ENCODE measurements at places on chromosomes 1 and 21. TPM values are rescaled to one million over a fixed set of nuclear protein-coding genes. Genes with fewer than 3 reads are reported as not detected.

DNA sequence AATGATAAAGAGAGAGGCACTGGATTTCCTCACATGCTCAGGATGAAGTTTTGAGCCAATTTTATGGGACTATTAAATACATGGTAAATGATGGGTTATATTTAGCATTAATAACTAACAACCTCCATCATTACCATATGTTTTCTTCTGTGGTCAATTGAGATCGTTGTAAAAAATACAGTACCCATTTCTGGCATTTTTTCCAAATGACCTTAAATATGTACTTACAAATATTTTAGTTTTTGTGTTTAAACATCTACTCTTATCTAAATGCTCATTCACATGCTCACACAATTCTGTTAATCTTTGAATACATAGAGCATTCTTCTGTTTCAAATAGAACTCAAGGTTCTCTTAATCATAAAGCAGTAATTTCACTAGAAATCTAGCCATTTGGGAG, 330.0 kb upstream of the BRINP3 start:
- no peak for DNase-seq

Gene OXCT2
- not detected for total RNA-seq

- peak; percentile 95 for DNase-seq
Observed at GRCh38 chr1:203267347-203267846, 37.9 kb upstream of the BTG2 start.

- DNase-seq: no peak
Observed at GRCh38 chr1:37239225-37239740, 205.0 kb upstream of the GRIK3 start.

- no peak for DNase-seq
Observed at GRCh38 chr1:46784666-46785065, 14.2 kb upstream of the CYP4B1 start.

Gene CBR3
- not detected for total RNA-seq

Gene DDAH1
- total RNA-seq: 57.3 TPM

- DNase-seq: peak; percentile 47
Observed at GRCh38 chr1:58619286-58620054, 42.4 kb upstream of the TACSTD2 start.

GRCh38 chr1:53415432-53415831, 43.8 kb upstream of the DMRTB1 start:
- no peak for DNase-seq

DNA sequence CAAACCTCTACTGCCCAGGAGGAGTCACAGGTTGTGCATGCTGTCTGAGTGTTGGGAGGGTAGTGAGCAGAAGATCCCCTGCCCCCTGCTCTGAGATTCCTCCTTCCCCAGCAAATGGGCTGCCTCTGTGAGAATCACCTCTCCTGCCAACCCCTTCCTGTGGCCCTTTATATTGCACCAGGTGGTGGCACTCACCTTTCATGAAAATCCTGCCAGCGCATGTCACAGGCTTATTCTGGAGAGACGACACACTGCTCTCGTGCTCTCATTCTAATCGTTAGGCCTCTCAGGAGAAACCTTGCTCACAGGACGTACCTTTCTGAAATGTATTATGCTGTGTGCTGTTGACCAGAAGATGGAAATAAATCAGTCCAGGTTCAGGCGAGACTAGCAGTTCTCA, 113.7 kb downstream of the RGL1 start:
- DNase-seq: no peak

Gene SLC35D1
- 15.9 TPM for total RNA-seq

DNA sequence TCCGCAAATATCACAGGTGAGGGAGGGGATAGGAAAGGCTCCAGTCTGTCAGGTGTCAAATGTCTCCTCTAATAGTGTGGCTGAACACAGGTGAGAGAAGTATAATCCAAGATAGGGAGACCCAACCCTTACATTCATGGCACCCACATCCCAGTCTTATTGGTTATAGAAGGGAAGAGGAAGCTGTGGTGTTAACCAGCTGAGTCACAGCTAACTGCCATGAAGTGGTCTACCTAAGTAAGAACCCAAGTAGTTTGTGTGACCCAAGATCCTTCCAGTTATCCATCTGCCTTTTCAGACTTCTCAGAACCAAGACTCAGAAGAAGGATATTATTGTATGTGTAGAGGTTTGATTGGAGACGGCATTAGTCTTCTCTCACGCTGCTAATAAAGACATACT, 37.1 kb downstream of the DDAH1 start:
- DNase-seq: no peak

DNA sequence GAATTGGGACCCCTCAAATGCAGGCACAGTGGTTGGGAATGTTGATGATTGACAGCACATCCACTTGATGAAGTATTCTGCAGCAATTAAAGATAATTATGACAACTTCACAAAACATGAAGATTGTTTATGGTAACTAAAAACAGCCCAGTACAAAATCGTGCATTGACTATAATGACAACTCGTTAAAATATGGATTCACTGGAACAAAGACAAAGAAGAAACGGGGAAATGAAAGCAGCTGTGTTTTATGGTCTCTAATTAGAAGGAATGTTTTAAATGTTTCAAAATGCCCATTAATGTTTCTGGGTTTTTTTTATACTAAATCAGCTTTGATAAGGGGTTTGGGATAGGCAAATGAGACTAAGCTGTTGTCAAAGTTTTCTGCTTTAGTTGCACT, 36.1 kb downstream of the NIPAL3 start:
- no peak for DNase-seq

- no peak for DNase-seq
Observed at GRCh38 chr1:14524826-14525636, 73.5 kb upstream of the KAZN start.

Gene CFAP74
- 4.6 TPM for total RNA-seq

- peak; percentile 60 for DNase-seq
Observed at GRCh38 chr21:36396325-36396724, 11.1 kb downstream of the CHAF1B start.

DNA sequence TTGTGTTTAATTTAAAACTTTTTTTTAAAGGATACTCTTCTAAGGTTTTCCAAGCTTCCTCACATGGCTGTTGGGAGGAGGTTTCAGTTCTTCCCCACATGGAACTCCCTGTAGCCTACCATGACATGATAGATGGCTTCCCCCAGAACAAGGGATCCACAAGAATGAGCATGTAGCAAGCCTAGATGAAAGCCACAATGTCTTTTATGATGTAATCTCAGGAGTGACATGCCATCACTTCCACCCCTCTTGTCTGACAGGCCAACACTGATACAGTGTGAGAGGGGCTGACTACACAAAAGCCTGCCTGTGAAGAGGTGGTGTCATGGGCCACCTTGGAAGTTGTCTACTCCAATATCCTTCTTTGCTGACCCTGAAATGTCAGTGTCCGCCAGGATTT, 32.0 kb downstream of the CD34 start:
- no peak for DNase-seq

DNA sequence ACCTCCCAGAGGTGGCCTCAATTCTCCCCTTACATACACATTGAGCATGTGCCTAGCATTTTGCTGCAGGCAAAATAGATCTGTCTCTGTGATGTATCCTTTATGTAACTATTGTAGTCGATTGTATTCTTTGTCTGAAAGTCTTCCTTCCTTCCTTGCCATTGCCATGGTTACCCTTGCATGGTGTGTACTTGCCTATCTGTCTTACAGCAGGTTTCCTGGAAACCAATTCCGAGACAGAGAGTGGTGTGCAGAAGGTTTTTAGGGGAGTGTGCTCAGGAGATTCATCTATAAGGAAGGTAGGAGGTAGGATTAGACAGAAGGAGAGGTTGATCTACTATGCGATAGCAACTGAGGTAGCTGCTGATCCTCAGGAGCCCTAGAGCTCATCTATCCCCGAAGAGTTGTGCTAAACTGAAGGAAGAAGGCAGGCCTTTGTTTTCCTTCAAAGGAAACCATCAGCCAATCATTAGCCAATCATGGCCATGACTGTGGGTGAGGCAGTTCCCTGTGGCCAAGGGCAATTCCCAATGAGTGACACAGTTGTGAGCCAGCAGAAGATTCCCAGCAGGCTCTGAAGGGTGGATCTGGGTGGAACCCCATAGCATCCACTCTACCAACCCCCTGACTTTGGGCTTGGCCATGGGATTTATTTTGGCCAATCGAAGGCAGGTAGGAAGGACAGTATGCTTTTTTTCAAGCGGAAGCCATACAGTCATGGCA, 15.0 kb downstream of the CITED4 start:
- no peak for DNase-seq

Gene SPATA1
- total RNA-seq: 4.8 TPM

Gene COL8A2
- 110 TPM for total RNA-seq

Gene CATSPER4
- total RNA-seq: 1.7 TPM

Gene DENND2C
- total RNA-seq: 10.8 TPM

Gene ELF3
- 4.3 TPM for total RNA-seq

Gene MYCL
- 12.5 TPM for total RNA-seq

DNA sequence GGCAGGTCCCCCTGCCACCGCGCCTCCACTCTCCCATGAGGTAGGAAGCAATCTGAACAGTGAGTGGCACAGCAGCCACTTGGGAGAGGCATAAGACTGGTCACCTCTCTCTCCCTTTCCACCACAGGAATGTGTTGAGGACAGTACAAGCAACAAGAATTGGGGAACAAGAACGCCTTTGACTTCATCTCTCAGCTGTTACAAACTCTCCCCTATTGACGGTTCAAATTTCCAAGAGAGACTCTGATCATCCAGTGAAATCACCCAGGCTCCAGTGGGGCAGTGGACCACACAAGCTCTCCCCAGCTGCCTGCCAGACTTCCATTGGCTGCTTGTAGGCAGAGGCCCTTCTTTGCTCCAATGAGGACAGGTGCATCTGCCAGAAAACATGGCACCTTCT, 249.9 kb upstream of the JUN start:
- DNase-seq: no peak

DNA sequence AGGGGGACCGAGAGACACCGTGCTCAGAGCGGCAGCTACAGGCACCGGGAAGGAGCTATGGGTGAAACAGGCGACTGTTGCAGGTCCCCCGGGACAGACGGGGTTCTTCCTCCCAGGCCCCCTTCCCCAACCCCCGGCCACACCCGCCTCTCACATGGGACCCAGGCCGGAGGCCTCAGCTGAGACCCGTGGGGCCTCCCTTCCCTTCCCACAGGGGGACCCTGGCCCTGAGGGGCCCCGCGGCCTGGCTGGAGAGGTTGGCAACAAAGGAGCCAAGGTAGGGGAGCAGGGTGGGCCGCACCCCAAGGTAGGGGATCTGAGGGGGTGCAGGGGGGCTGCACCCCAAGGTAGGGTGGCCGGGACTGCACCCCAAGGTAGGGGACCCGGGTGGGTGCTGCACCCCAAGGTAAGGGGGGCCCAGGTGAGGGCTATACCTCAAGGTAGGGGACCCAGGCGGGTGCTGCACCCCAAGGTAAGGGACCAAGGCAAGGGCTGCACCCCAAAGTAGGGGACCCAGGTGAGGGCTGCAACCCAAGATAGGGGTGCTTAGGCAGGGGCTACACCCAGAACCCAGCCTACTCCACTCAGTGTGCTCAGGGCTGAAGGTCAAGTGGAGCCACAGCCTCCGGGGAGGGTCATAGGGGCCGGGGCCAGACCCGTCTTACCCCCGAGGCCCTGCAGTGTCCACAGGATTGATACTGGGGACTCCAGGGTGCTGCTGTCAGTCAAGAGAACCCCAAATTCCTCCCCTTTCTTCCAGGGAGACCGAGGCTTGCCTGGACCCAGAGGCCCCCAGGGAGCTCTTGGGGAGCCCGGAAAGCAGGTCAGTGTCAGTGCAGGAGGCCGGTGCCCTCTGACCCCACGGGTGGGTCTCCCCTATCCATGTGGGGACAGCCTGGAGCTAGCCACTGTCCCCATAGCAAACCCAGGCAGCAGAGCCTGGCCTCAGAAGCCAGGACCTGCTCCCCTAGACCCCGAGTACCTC, 22.7 kb downstream of the COL6A2 start:
- DNase-seq: no peak

Gene KRTAP19-3
- total RNA-seq: not detected

Gene HES4
- total RNA-seq: 40.2 TPM

GRCh38 chr1:201039876-201040275, 16.4 kb upstream of the KIF21B start:
- DNase-seq: no peak

Gene SLC16A4
- 14.4 TPM for total RNA-seq

Gene FCRL2
- 1.2 TPM for total RNA-seq

- DNase-seq: peak; percentile 83
Observed at GRCh38 chr1:183609313-183609712, 19.1 kb upstream of the NCF2 start.

DNA sequence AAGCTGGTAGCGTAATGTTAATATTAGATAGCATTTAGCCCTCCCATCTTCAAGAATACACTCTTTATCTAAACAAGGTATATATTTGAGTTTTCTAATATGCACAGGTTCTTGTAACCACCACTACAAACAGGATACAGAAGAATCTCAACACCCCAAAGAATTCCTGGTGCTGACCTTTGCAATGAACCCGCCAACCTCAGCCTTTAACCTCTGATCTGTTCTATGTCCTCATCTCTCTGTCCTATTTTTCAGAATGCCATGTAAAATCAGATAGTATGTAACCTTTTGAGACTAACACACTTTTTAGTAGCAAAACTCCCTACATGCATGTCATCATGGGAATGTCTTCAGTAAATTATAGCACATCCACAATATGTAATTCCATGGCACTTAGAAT, 71.1 kb downstream of the LRRC8C start:
- DNase-seq: no peak

- DNase-seq: peak; percentile 81
Observed at GRCh38 chr1:8510041-8510823, 192.3 kb downstream of the SLC45A1 start.

DNA sequence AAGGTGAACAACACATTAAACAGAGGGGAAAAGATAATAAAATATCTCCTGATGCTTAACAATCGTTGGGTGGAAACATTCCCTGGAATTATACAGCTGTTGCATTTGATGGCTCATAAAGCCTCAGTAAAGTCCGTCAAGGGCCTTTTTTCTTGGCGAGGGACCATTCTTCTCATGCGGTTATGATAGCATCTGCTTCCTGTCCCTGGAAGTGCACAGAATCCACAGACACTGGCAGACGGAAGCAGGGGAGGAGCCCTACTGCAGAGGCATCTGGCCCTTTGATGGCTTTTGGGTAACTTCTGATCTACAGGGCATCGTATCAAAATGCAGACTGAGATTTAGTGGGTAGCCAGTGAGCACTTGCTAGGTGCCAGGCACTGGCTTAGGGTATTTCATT, 286.9 kb downstream of the KIF26B start:
- DNase-seq: peak; percentile 92

Gene FLG2
- total RNA-seq: 2.4 TPM

DNA sequence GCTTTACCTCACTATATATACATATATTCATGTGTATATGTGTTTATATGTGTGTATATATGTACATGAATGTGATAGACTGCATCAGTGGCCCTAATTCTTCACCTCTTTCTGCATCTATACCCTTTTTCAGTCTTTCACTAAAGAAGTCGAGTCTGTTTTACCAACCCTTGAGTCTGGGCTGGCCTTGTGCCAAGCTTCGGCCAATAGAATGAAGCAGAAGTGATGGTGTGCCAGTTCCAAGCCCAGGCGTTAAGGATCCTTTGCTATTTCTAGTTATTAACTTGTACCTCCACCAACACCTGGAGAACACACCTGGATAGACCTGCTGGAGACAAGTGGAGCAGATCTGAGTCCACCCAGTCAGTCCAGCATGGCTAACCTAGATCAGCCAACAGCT, 61.6 kb upstream of the PPM1J start:
- no peak for DNase-seq

Gene AGBL4
- total RNA-seq: 3.1 TPM

Data from umbilical cord (tissue), 2 donors.